SK-N-DZ (cell line): ENCODE measurements at places on chromosomes 6 and 20.

GRCh38 chr20:19735446-19735845 is 22.6 kb upstream of the RIN2 start:
- DNase-seq, result no peak

- no peak for DNase-seq
Measured at GRCh38 chr6:13305791-13306190, 22.5 kb downstream of the TBC1D7 start.

GRCh38 chr6:88725111-88725975 is 238.1 kb downstream of the RNGTT start:
- DNase-seq, result peak; percentile 4

- DNase-seq, result no peak
Measured at GRCh38 chr6:7919871-7920270, 9.3 kb upstream of the TXNDC5 start.

- DNase-seq, result peak; percentile 65
Measured at GRCh38 chr6:37077905-37078296, 72.4 kb downstream of the FGD2 start.

DNA sequence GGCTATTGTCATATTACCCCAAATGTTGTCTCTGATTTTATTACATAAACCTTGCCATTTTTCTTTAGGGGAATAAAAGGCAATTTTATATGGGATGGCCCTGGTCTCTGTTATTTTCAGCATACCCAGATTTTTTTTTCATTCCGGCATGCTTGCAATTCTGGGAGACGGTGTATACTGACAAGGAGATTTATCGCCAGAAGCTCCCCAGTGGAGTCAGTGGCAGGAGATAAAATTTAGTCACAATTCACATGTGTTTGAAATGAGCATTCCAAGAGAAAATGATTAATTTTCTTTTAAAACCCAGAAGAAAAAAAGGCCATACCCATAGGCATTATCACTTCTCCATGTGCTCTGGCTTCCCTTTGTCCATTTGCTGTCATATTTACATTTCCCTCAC is 250.8 kb upstream of the RSPO3 start:
- DNase-seq, result no peak

- DNase-seq, result no peak
Measured at GRCh38 chr6:38603966-38604365, 35.8 kb downstream of the BTBD9 start.

DNA sequence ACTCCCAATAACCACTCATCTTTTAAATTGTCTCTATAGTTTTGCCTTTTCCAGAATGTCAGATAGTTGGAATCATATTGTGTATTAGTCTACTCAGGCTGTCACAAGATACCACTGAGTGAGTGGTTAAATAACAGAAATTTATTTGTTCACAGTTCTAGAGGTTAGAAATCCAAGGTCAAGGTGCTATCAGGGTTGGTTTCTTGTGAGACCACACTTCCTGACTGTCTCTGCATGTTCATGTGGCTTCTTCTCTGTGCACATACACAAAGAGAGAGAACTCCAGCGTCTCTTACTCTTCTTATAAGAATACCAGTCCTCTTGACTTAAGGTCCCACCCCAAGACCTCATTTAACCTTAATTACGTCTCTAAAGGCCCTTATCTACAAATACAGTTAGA is 23.9 kb upstream of the PRSS35 start:
- DNase-seq, result no peak

- DNase-seq, result no peak
Measured at GRCh38 chr6:155115893-155116570, 120.9 kb downstream of the TIAM2 start.

GRCh38 chr6:160022101-160022500 is 53.2 kb downstream of the IGF2R start:
- no peak for DNase-seq

- no peak for DNase-seq
Measured at GRCh38 chr6:148972481-148972880, 225.7 kb downstream of the UST start.

- no peak for DNase-seq
Measured at GRCh38 chr6:147117580-147117979, 86.6 kb upstream of the STXBP5 start.

DNA sequence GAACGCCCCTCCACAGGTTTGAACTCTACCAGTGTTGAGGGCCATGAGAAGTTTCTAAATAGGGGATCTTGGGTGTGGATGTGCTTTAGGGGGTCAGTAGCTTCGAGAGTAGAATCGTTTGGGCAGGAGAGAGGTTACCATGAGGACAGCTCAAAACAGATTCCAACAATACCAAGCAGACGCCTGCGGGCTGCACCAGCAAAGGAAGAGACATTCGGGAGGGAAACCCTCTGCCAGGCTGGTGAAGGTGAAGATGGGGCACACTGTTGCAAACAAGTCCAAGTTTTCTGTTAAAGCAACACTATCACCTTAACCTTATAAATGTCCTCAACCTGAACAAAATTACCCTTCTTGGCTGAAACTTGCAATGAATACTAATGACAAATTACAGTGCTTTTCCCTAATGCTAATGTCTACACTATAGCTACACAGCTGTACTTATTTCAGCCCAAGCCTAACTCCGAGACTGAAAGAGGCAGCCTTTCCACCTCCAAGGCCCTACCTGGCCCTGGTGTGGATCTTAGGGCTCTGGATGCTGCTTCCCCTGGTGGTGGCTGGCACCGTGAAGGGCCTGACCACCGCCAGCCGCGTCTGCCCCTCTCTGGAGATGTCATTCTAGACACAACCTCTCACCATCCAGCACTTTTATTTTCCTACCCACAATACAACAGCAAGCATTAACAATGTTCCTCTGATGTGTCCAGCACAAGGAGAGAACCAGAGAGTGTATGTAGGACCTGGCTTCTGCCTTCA is 80.1 kb downstream of the DLL1 start:
- no peak for DNase-seq

DNA sequence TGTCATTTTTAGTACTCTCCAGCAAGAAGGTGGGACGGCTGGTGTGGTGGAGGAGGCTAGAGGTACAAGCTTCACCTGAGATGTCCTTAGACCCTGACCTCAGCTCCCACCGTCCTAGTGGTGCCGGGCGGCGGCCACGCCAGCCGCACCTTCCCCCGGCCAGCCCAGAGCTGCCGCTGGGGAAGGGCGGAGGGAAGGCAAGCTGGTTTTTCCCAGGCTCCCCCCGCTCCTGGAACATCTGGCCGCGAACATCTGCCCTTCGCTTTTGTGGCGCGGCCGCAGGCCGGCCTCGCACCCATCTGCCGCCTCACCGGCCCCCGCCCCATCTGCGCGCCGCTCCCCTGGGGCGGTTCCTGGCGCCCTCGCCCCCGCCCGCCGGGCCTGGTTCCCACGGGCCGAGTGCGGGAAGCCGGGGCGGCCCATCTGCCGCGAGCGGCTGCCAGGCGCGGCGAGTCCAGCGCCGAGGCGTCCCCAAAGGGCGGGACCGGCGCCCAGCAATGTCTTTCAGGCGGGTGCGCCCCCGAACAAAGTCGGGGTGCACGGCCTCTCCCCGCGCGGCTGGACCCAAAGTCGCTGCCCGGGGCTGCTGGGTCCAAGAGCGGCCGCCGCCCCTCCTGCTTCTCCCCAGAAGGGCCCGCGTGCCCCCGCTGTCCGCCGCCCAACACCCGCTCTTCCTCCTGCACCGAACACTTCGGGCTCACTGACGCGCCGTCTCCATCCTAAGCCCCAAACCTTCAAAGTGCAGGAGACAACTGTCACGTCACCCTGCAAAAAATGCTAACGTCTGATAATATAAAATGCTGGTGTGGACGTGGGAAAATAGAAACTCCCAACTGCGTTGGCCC is 17.3 kb upstream of the ID1 start:
- no peak for DNase-seq

- DNase-seq, result no peak
Measured at GRCh38 chr6:84093441-84094435, 60.2 kb downstream of the MRAP2 start.

DNA sequence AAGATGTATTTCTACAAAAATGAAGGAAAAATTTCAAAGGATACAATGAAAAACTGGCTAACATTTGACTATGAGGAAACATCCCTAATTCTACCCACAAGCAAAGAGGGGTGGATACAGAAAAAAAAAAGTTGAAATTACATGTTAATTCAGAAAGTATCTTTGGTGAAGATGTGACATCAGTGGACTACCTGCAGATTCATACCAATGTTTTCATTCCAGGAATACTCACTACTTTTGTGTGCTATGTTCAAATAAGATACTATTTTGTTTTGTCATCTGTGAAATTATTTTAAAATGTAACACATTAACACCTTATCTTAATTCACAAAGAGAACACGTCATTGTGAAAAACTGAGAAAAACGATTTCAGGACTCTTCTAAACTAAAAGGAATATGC is 159.3 kb upstream of the SHLD1 start:
- no peak for DNase-seq

DNA sequence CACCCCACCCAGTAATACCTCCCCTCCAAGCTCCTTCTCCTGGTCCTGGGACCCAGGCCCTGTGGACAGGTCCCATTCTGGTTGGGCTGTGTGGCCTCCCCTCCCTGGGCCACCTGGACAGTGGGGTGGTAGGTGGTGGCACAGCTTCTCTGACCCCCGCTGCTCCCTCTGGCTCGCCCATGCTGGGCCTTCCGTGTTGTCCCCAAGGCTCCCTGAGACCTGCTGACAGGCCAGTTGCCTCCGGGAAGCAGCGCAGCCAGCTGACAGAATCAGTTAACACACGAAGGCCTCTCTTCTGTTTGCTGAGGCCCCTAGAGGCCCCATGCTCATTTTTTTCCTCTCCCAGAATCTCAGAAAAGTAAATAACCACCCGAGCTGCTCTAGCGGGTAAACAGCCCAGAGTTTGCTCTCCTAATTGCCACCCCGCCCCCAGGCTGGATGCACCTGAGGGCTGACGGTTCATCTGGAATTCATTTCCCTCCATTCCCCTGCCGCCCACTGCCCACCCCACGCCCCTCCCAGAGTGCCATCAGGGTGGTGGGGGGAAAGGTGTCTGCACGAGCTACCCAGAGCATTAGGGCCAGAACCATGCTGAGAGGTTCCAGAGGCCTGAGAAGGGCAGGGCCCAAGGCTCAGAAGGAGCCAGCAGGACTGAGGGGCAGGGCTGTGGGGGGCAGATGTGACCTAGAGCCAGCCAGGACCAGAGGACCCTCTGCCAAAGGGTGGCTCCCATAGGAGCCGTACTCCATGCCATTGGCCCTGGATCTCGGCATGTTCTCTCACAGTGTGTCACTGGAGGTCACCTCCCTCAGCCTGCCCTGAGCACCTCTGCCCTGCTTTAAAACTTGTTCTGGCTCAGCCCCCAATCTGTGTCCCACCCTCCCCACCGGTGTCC is 157.5 kb downstream of the GRM4 start:
- DNase-seq, result no peak

DNA sequence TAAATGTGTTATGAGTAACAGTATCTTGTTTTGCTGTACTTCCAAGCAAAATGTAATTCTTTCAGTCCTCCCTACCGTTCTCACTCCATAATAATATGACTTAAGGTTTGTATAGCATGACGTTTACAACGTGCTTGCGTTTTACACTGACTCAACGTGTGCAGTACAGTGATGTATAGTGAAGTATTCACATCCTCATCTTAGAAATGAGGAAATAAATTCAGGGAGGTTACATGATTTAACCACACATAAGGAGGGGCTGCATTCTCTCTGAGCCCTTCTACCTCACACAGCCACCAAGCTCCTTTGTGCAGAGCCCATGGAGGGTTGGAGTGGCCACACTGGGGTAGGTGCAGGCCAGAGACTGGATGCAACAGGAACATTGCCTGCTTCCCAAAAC is 164.5 kb downstream of the MTHFD1L start:
- DNase-seq, result no peak

GRCh38 chr6:33705268-33705885 is 6.1 kb downstream of the UQCC2 start:
- DNase-seq, result no peak
